ENCODE measurements at places on chromosomes 2 and 18. TPM values are rescaled to one million over a fixed set of nuclear protein-coding genes. Genes with fewer than 3 reads are reported as not detected.
A peak's percentile ranks its signal among the peaks of the same experiment; 100 is the strongest.

GRCh38 chr2:128301501-128301966 lies 17.1 kb downstream of the HS6ST1 start:
- no peak for DNase-seq

DNA sequence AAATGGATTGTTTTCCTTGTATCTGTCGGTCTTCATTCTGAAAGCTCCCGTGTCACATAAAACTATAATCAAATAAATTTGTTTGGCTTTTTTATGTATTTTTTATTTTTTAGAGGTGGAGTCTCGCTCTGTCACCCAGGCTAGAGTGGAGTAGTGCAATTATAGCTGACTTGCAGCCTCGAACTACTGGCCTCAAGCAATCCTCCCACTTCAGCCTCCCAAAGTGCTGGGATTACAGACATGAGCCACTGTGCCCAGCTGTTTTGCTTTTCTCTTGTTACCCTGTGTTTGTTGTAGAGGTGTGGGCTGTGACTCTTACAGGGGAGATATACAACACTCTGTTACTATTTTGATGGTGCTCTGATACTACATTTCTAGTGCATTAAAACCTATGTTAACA lies 2.2 kb downstream of the GALM start:
- no peak for DNase-seq

DNA sequence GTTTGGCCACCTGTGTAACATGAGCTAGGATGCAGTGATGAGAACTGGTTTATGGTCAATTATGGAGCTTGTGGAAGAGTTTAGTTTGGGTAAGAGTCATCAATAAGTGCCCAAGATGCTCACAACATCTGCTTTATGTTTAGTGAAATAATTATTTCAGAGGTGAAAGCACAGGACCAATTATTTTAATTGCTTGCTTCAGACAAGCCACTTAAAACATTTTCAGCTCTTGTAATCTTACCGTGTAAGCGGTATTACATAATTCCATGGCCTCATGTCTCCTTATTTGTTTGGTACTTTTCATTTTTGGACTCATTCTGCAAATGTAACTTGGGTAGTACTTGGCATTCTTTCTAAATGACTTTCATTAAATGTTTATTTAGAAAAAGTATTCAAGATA lies 5.4 kb downstream of the B3GNT2 start:
- no peak for DNase-seq

- DNase-seq, result no peak
Measured at GRCh38 chr2:192146069-192147015, 48.4 kb downstream of the TMEFF2 start.

GRCh38 chr2:176873403-176873802 lies 339.2 kb upstream of the HNRNPA3 start:
- DNase-seq, result no peak

DNA sequence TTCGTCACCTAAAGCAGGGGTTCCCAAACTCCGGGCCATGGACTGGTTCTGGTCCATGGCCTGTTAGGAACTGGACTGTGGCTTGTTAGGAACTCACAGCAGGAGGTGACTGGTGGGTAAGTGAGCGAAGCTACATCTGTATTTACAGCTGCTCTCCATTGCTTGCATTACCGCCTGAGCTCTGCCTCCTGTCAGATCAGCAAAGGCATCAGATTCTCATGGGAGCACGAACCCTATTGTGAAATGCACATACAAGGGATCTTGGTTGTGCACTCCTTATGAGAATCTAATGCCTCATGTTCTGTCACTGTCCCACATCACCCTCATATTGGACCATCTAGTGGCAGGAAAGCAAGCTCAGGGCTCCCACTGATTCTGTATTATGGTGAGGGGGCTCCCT lies 217.0 kb downstream of the ZFP36L2 start:
- no peak for DNase-seq

GRCh38 chr18:75223687-75224347 lies 13.2 kb downstream of the TSHZ1 start:
- no peak for DNase-seq

DNA sequence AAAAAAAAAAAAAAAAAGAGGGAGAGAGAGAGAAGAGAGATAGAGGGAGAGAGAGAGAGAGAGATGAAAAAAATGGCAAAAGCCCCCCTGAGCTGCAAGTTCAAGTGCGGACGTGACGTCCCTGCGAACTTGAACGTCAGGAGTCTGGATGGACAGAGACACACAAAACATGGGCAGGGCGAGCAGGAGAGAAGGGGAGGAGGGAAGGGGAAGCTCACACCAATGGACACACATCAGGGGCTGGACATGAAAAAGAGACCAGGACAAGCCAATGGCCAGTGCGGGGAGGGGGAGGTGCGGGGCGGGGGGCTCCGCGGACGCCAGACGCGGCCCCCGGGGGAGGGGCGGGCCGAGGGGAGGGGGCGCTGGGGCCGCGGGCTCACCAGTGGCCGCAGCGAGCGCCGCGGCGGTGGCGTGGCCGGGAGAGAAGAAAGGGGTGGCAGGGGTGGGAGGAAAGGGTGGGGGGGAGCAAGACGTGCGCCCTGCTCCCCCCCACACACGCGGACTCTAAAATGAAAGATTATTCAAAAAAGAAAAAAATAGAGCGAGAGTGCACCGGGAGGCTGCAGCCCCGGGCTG lies at the start of gene BCL11A:
BCL11A (minus strand) TSS at position 160 of the 579 bp plus-strand sequence. CDS start 384 bp downstream, outside the sequence.
- DNase-seq, result peak; percentile 89

GRCh38 chr2:97781981-97782380 lies 68.6 kb downstream of the ZAP70 start:
- DNase-seq, result no peak

DNA sequence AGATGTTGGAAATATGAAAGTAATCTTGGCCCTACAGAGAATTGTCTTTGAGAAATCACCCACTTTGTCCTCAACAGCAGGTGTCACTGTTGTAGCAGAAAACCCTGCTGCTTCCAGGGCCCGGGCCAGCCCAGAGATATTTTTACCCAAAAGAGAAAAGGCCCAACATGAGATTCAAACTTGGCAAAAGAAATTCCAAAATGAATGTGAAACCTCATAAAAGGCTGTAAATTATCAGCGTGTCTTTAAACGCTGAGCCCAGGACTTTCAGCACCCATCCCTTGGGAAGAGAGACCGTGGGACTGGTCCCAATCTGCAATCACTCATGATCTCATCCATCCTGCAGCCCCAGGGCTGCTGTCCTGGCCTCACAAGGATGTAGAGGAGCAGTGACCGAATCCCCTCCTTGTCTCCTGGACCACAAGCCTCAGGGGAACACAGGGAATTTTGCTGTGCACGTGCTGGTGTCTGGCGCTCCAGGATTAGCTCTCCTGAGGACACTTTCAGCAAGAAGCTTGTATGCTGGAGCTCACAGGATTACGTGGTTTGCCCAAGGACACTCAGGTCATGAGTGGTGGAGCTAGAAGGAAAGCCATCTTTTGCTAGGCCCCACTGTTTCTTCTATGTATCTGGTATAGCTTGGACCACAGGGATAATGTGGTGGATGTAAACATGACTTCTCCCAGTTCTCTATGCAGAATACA lies 202.1 kb downstream of the RNF144A start:
- peak; percentile 37 for DNase-seq

DNA sequence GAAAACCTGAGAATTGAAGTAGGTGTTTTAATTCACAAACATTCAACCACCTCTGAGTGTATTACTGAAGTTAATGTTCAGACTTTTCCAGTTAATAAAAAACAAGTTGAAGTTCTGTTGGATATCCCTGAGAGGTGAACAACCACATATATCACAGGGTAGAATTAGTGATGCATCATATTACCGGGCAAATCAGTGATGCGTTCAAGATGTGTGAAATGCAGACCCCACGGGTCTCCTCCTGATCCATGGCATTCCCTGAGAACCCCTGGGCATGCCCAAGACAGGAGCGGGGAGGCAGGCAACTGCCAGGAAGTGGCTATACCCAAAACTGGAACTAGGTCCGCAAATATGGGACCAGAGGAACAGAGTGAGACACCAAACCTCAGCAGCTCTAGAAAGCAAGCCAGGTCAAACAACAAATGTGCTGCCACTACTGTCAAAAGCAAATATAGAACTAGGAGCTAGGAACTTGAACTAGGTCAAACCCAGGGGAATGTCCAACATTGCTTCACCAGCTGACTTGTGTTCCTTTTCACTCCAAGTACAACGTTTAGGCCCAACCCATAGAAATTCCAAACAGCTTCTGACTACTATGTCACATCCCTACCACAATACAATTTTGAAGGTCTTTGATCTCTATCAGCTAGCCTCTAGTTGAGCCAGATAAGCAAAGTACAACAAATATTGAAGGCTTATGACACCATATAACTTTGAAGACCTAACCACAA lies 20.2 kb downstream of the PSTPIP2 start:
- DNase-seq, result no peak

GRCh38 chr18:10015941-10016819 lies 102.4 kb downstream of the VAPA start:
- peak; percentile 35 for DNase-seq

GRCh38 chr18:56451188-56451587 lies 187.2 kb downstream of the TXNL1 start:
- DNase-seq, result no peak

DNA sequence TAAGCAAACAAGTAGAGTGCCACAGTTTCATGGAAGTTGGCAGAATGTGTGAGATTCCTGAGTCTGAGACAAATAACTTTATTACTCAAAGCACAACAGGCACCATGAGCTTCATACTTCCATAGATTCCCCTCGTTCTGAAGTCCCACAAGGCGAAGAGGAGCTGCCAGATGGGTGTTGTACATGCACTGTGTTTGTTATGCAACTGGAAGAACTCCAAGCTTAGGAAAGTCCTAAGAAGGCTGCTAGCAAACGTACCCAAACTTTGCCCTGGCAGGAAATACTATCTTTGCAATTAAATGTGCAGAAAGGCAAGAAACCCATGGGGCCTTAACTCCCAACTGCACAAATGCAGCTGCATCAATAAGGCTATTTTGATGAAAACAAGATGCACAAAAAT lies 1.6 kb upstream of the GCA start:
- no peak for DNase-seq

- no peak for DNase-seq
Measured at GRCh38 chr2:46379213-46380037, 82.2 kb downstream of the EPAS1 start.

- DNase-seq, result no peak
Measured at GRCh38 chr2:55097461-55098410, 47.5 kb upstream of the RTN4 start.

DNA sequence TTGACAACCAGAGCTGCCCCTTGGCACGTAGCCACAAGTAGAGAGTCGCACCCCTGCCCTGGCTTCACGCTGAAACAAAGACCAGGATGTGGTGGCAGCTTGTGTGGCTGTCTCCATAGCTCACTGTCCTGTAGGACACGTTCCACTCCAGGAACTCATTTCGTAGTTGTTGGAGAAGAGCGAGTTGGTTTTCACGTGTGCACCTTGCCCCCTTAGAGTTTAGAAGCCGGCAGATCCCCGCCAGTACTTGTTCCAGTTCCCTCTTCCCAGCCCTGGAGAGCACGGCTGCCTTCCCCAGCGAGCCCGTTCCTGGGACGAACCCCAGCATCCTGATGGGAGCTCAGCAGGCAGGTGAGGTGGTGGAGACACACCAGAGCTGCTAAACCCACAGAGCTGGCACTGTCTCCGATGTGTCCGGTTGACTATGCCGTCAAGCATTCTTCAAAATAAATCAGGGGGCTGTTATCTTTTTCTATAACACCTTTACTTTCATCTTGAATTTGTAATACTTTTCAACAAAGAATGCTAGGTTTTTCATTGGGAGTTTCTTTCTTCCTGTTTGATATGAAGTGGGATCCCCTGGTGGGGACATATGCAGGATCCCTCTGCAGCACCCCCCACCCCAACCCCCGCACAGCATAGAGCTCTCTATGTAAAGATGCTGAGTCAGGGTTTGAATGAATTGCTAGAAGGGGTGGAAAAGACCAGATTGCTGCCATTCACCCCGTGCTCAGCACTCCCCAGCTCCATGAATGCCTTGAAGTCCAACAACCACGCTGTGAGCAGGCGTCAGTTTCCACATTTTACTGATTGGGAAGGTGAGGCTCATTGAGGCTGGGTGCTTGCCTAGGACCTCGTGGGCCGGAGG lies 44.5 kb downstream of the GREB1 start:
- DNase-seq, result no peak

DNA sequence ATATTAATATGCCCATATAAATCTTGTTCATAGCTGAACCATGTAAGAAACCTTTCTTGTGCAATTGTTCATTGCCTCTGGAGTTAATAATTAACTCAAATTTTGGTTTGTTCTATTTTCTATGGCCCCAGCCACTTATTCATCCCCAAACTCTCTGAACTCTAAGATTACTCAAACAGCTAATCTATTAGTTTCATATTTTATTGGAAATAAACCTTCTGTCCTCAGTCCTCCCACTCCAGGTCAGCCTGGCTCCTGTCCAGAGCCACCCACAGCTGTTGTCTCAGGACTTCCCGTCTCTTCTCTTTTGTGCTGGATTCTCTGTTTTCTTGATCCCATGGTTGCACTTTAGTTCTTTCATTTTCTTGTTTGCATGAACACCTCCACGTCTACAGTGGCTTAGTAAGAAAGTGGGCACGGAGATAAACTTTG lies 4.4 kb upstream of the RNF103 start:
- DNase-seq, result no peak

- DNase-seq, result no peak
Measured at GRCh38 chr18:31563778-31564177, 27.9 kb upstream of the TTR start.

DNA sequence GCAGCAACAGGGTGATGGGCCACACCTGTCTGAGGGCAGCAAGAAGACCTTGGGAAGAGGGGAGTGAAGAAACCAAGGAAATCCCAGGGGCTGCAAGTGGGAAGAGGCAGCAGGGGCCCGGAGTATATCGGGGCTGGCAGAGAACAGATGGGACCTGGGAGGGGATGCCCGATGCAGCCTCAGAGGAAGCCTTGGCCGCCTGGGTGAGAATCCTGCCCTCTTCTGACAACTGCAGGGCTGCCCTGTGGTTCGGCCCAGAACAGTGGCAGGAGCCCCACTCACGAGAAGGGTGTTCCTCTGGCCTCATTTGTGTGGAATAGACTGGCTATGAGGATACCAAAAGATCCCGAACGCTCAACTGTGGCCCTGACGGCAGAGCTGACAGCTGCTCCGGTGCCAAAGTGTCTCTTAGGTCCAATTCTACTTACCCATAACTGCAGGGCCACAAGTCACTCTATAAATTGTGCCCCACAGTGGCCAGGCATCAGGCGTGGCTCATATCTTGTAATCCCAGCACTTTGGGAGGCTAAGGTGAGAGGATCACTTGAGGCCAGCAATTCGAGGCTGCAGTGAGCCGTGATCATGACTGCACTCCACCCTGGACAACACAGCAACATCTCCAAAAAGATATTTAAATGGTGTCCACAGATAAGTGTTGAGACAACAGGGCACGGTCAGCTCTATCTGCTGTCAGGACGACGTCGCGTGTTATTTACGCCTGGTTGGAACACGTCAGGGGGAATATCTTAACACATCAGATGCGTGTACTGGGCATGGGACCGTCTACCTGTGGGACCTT lies 23.6 kb upstream of the ID2 start:
- no peak for DNase-seq

GAD1 gene
- total RNA-seq, result not detected

C2orf78 gene
- not detected for total RNA-seq

DDX18 gene
- total RNA-seq, result 146 TPM

MSTN gene
- not detected for total RNA-seq

ERICH2 gene
- not detected for total RNA-seq

OSGEPL1 gene
- 10.4 TPM for total RNA-seq

MAPK4 gene
- total RNA-seq, result not detected

HTR2B gene
- total RNA-seq, result not detected

ANKRD30BL gene
- not detected for total RNA-seq

CCDC141 gene
- total RNA-seq, result 0.07 TPM

MAB21L4 gene
- not detected for total RNA-seq

SESTD1 gene
- total RNA-seq, result 21.4 TPM

ANKRD29 gene
- total RNA-seq, result not detected

OR6B2 gene
- not detected for total RNA-seq

CDH19 gene
- total RNA-seq, result not detected

CNGA3 gene
- not detected for total RNA-seq

SERPINB11 gene
- not detected for total RNA-seq

DPYSL5 gene
- not detected for total RNA-seq

CYP27A1 gene
- total RNA-seq, result 0.23 TPM

All from OCI-LY7 (cell line).